ENCODE measurements at places on chromosomes 11 and 22.

DNA sequence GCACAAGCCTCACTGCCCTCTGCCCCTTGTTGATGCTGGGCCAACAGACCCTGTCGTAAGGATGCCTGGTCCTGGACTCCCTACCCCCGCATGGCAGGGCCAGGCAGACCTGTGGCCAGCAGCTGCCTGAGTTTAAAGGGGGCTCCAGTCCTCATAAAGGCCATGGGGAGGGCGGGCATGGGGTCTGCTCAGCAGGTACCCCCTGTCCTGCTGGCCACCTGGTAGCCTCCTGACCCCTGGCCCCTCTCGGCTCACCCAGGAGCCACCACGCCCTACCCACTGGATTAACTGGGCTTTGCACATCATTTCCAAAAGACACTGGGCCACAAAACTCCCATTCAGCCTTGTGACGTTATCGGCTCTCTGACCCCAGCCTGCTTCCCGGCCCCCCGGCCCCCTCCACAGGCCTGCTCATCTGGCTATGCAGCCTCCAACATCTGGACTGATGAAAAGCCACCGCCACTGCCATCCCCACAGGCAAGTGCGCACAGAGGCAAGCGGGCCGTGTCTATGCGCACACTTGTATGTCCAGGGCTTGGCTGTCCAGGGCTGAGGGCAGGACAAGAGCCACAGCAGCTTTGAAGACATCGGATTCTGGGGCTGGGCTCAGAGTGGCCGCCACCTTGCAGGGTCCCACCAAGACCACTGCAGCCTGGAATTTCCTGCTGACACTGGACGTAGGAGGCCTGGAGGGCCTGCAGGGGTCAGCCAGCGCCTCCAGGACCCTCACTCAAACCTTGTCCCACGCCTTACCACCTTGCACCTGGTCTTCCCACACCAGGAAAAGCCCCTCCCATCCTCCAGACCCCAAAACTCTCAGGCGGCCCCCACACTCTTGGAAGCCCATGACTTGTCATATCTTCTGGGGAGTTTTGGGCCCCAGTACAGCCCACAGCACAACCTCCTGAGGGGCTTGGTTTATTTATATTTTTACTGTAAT lies 48.7 kb downstream of the IGF2 start:
- no peak for DNase-seq

DNA sequence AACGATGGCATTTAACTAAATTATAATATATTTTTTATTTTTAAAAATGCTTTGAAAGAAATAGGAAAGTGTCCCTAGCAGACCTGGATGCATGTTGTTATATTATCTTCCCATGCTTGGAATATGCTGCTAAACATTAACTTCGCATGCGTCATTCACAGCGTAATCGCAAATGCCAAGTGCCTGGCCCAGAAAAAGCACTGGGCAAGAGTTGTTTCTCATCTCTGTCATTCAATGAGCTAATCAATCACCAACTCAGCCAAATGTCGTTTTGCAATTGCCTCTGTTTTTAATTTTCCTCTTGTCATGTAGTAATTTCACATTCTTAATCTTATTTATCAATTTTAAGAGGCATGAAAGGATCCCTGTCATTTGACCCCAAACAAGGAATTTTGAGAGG lies 1421.9 kb downstream of the BRD1 start:
- no peak for DNase-seq

DNA sequence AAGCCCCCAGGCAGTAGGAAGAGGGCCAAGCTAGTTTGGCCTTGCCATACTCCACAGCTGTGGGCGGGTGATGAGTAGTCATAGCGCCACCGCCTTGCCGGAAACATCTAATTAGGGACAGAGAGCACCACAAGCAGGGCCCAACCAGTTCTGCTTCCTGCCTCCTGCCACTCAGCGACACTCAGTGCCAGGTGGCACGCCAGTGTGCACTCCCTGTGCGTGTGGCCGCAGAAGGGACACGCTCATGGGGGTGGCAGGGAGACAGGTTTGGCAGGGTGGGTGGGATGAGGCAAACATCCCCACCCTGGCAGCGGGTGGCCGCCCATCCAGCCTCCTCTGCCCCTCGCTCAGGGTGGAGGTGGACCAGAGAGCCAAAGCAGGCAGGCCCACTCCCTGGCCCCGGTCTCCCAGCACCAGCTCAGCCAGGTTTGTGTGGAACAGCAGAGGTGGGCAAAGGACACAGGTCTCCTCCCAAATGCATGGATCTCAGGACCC lies 4.9 kb downstream of the OVOL1 start:
- DNase-seq: no peak

DNA sequence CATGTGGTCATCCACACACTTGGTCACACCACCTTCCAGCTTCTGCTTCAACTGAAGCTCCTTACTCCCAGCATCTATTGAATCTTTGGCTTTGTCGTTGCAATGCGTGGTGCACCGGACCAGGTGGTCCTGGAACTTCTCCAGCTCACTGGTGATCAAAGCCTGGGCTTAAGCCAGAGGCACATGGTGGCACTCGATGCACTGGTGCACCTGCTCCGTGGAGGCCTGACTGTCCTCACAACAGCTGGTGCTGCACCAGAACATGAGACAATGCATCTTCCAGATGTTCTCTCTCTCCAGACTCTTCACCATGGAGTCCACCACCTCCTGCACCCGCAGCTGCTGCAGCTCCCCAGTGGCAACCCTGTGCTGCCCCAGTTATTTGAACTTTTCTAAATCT lies 56.0 kb downstream of the CELSR1 start:
- DNase-seq: no peak

DNA sequence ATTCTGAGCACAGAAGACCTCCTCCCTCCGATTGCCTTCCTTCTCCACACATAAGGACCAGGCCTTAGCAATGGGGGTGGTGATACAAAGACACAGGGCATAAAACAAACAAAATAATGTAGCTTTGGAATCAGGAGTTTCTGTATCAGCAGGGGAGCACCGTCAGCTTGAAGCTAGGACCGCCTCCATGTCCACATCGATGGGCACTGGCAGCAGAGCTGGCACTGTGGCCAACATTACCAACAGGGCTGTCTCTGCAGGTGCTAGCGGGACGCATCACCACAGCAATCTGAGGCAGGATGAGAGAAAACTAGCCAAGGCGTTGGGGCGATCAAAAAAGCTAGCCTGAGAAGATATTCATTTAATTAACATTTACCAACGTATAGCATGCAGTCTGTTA lies 201.4 kb downstream of the MAML2 start:
- no peak for DNase-seq

DNA sequence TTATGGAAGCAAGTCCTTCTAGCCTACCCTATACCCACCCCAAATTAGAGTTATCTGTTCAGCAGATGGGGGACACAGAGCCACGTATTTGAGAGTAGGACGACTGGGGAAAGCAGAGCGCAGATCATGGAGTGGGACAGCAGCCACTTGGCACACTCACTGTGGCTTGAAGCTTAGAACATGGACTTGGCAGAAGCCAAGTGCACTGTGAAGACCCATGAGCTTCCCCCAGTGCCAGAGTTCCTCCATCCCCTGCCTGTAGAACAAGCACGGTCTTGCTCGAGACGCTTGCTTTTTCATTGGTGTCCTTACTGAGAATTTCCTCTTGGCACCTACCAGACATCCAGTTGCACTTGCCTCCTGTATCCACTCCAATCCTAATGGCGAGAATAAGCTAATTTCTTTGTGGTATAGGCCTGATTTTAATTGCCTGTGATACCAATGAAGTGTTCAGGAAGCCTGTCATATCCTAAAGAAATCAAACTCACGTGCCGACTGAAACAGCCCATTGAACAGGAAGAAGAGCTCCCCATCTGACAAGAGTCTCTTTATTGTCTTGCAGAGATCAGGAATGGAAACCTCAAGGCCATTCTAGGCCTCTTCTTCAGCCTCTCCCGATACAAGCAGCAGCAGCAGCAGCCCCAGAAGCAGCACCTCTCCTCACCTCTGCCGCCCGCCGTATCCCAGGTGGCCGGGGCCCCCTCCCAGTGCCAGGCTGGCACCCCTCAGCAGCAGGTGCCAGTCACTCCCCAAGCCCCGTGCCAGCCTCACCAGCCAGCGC lies 166.9 kb downstream of the NAV2 start:
- DNase-seq: no peak

- no peak for DNase-seq
These were observed 33.9 kb upstream of the RIC3 start for GRCh38 chr11:8202516-8203413.

GRCh38 chr11:34501949-34502348 lies 11.6 kb downstream of the ELF5 start:
- DNase-seq: no peak

GRCh38 chr11:78268591-78269410 lies 80.1 kb downstream of the USP35 start:
- no peak for DNase-seq

DNA sequence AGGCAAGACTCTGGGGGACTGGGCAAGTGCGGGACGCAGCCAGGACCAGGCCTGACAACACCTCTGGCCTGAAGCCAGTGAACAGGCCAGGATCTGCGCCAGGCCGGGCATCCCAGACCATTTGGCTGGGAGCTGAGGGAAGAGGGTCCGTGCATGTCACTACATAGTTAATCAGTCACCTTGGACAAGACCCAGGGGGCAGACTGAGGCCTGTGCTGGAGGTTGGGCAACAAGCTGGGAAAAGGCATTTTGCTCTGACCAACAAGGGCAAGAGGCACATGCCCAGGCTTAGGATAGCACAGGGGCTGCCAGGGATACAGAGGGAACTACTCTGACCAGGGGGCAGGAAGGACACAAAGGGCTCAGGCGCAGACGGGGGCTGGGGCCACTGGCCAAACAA lies 7.0 kb upstream of the CHADL start:
- no peak for DNase-seq

DNA sequence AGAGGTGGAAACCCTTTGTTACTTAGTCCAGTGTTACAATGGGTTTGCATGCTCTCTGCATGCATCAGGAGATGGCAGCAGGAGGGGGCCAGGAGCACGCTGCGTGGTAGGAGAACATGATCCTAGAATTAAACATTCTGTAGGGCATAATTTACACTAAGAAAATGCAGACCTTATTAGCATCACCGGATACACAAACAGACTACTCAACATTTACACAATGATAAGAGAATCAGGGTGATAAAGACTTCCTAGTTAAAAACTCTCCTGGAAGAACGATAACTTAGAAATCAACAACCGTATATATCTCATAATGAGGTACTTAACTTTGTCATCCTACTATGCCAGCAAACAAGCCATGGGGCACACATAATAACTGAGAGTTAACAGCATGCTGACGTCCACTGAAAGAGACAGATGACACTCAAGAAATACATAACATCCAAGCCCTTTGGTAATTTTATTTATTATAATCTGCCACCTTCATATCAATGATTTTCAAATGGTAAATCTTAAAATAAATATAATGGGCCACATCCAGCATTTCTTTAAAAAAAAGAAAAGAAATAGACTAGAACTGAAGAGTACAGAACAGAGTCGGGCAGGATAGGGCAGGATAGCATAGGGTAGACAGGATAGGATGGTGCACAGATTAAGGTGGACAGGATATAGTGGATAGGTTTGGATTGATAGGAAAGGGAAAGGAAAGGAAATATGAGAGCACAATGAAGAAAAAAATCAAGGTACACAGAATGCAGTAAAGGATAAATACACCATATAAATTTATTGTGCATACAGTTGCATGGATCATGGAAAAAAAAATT lies 27.5 kb downstream of the CADM1 start:
- DNase-seq: no peak

GRCh38 chr11:72522186-72522585 lies 87.9 kb upstream of the CLPB start:
- no peak for DNase-seq

- no peak for DNase-seq
These were observed 352.2 kb upstream of the CTSC start for GRCh38 chr11:88689548-88690240.

All from activated CD4-positive, alpha-beta T cell treated with anti-CD3 and anti-CD28 coated beads, Interleukin-2, Interleukin-4, amounts not matched to agents 100 ng/mL and 50 ng/mL, durations not matched to agents 16 hours and 8 hours (primary cell).